ENCODE measurements at places on chromosomes 4 and X.

- no peak for DNase-seq
These were observed 30.7 kb downstream of the HS3ST1 start for GRCh38 chr4:11397819-11398610.

DNA sequence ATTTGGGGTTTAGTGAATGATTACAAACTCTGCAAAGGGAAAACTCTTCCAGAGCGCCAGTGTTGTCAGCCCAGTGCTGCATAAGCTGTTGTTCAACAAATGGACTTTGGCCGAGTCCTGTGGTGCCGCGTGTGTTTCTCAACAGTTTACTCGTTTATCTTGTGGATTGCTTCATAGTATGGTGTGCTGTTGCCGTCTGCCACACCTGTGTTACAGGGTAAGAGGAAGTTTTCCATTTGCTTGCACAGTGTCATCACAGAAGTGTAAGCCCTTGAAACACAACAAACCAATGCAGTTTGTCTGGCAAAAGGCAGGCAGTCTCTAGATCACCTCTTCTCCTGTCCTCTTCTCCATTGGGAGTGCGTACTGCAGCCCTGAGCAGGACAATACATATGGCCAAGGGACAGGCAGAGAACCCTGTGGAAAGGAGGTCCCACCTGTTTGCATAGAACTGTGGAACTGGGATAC, 66.3 kb downstream of the DCUN1D4 start:
- DNase-seq, result no peak

DNA sequence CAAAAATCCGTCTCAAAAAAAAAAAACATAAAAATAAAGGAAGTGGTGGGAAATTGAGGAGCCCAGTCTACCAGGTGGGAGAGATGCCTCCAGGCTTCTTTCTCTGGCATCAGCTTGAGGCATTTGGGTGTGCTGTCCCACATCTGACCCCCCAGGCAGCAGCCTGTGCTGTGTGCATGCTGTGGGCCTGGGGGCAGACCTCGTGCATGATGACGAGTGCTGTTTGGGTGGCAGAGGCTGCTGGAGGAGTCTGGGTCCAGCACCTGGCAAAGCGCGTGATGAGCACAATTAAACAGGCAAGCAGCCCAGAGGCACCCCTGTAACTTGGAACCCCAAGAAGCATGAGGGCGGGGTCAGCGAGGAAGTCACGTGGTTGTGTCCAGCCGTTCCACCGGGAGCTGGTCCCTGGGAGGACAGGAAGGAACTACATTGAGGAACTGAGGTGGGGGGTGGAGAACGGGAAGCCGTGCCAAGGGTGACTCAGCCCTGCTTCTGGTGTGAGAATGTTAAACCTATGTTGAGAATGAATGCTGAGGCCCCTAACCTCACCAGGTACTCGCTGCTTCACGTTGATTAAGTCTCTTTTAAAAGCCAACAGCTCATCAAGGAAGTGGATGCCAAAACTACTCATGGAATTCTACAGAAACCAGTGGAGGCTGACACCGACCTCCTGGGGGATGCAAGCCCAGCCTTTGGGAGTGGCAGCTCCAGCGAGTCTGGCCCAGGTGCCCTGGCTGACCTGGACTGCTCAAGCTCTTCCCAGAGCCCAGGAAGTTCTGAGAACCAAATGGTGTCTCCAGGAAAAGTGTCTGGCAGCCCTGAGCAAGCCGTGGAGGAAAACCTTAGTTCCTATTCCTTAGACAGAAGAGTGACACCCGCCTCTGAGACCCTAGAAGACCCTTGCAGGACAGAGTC, 6.1 kb downstream of the TACC3 start:
- no peak for DNase-seq

DNA sequence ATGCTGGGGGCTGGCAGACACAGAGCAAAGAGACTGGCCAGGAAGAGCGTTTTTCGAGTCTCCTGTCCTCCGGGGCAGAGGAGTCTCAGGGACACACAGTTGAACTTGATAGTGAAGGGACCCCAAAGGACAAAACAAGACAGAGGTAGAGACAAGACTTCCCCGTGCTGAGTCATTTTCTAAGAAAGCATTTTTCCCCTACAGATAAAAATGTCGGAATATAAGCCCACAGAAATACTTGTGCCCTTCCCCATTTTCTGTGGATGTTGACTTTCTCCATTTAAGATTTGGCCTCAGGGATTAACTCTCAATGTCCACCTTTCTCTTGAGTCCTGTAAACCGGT, 523 bp upstream of the BTK start:
- no peak for DNase-seq

GRCh38 chrX:45850775-45851433, 650.2 kb upstream of the DIPK2B start:
- peak; percentile 33 for DNase-seq

- DNase-seq, result no peak
These were observed 90.1 kb downstream of the ATP8A1 start for GRCh38 chr4:42566835-42567234.

DNA sequence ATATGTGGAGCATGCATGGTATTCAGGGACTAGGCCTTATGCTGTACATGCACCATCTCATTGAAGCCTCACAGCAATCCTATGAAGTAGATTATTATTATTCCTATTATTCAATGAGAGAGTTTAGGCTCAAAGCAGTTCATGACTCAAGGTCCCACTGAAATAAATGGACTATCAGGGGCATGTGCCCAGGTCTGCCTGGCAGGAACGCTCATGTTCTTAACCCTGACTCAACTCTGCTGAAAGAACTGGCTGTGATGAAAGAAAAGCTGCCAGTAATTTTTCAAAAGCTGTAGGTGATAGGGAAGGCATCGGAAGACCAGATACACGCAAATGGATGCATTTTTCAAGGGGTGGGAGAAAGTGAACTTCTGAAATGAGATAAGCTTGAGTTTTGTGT, 243.4 kb downstream of the PTTG2 start:
- DNase-seq, result no peak

DNA sequence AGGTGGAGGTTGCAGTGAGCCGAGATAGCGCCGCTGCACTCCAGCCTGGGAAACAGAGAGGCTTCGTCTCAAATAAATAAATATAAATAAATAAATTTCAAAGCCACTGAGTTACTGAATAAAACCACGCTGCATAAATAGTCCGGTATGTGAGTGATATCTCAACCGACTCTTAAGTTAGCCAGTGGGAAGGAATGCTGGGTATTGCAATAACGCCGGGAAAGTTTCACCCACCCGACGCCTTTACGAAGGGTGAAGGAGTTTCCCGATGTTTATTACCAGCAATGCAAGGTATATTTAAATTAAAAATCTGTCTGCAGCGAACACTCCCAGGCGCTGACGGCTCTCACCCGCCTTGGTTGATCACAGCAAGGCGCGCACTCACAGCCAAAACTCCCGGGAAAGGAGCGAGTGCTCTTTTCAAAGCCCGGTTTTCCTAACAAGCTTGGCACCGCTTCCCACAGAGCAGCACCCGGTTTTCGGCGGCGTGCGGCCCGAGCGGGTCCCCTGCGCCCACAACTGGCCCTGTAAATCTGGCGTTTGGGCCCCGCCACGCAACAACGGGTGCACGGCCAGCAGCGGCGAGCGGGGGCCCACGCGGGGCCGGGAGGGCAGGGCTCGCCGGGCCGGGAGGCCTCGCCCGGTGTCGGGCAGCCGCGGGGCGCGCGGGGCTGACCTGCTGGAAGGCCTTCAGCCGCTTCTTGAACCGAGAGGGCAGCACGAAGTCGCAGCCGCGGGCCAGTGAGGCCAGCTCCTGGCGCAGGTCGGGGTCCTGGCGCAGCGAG, 13.7 kb downstream of the PPP2R3B start:
- DNase-seq, result no peak

GRCh38 chr4:98778206-98778605, 119.8 kb upstream of the TSPAN5 start:
- no peak for DNase-seq

- no peak for DNase-seq
These were observed 125.0 kb downstream of the RASGEF1B start for GRCh38 chr4:81346719-81347118.

DNA sequence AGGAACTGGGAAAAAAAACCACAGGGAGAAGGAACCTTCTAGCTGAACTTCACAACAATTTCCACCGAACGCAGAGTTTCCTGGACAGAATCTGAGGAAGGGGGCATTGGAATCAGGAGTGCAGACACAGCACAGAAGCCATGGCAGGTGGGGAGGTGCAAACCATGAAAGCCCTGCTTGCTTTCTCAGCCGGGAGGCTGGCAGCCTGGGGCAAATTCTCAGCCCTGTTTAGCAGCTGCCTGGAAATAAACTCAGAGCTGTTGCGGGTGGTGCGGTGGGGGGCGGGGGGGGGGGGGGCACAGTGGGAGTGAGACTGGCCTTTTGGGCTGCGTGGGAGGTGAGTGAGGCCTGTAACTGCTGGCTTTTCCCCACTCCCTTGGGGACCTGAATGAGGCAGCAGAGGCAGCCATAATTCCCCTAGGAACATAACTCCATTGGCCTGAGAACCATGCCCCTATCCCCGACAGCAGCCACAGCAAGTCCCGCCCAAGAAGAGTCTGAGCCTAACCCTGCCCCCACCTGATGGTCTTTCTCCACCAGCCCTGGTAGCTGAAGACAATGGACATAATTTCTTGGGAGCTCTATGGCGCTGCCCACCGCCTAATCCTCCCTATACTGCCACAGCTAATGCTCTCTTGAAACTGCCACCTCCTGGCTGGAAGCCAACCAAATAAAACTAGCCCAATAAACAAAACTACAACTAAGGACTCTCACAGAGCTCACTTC, 176.3 kb downstream of the FAM13A start:
- peak; percentile 24 for DNase-seq

GRCh38 chr4:54372951-54373350, 143.9 kb downstream of the PDGFRA start:
- DNase-seq, result no peak

GRCh38 chr4:19266566-19266965, 985.1 kb upstream of the SLIT2 start:
- no peak for DNase-seq

DNA sequence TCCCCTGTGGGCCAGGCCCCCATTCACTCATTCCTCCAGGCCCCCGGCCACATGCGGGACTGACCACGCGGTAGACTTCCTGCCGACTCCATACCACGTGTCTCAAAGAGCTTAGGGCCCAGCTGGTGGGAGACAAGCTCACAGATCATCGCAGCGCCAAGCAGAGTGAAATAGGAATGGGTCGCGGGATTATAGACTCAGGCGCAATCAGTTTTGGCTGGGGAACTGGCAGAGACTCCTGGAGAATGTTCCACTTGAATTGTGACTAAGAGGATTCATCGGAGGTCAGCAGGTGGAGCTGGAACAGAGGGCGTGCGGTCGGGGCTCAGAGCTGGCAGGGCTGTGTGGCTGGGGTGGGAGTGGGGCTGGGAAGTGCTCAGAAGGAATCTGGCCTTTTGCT, 15.6 kb downstream of the ATP2B3 start:
- no peak for DNase-seq

DNA sequence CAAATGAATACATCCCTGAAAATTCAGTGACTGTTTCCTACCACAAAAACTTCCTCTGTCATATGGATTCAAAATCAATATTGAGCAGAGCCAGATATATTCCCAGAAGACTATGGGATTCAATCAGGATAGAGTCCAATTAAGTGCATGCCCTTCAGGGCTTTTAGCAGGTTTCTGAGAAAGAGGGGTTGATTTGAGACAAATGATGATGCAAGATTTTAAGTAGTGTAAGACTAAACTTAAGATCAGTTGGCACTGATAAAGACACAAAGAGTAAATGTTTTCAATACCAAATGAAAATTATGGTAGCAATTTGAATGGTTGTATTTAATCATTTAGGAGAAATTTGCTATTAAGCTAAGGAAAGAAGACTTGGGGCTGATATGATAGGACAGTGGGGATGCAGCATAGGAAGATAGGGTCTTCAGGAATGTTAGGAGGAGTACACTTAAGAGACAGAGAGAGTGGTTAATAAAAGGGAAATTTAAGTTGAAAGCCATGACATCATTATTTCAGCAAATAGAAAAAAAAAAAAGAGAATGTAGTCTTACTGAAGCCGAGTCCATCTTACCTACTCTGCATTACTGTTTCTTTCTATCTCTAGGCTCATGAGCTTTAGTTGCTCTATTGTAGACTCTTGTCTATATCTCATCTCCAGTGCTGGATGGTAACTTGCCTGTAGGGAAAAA, 32.0 kb upstream of the XK start:
- no peak for DNase-seq

- DNase-seq, result no peak
These were observed 106.3 kb downstream of the RPA4 start for GRCh38 chrX:96989830-96990571.

DNA sequence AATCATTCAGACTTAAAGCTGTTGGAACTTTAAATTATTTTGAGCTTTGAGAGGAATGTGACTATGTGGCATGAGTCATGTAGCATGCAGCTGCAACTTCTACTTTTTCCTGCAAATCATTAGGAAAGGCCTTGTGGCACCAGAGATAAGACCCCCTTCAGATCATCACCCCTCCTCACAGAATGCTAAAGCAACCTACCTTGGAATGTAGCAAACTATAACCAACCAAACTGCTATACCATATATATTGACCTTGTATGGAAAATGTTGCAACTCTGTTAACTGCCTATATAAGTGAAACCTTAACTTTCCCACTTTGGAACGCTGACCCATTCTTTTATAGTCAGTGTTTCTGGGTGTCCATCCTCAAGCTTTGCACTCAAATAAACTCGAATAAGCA, 32.0 kb downstream of the ATXN3L start:
- DNase-seq, result no peak

DNA sequence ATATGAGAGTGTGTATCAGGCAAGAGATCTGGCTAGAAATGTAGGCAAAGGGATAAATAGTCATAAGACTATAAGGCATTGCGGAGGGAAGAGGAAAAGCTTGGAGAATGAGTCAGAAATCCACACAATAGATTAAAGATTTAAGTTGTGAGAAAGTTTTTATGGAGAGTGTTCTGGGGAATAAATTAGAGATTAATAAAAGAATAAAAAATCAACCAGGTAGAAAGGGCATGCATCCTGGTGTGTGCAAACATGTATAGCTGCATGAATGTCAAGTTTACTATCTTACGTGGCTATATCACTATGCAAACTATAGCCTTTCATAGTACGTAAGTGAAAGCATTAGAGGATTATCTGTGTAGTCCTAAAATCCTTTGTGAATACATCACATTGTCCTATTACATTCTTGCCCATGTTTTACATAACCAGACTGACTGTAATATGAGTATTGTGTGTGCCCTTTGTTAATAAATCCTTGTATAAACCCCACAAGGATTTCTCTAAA, 36.9 kb downstream of the SNCA start:
- no peak for DNase-seq

DNA sequence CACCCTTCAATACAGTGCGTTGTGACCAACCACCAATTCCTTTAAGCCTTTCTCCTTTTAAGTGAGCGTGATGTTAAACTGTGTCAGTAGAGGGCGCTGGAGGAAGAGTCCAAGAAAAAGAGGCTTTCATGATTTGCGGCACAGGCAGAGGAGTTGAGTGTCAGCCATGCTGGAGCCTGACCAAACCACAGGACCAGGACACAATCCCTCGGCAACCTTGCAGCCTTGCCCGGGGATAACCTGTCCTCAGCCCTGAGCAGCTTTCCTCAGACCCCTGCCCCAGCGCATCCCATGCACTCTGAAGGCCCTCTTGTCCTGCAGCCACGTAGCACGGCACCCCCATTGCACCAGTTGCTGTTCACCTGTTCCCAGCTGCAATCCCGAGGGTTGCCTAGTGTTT, 53.5 kb upstream of the SMIM31 start:
- DNase-seq, result no peak

- no peak for DNase-seq
These were observed 90.3 kb upstream of the TBL1X start for GRCh38 chrX:9374555-9374954.

Measured in NCI-H345 (cell line).